Right atrium auricular region (tissue), 2 donors: ENCODE measurements at places on chromosomes 7 and 10.

DNA sequence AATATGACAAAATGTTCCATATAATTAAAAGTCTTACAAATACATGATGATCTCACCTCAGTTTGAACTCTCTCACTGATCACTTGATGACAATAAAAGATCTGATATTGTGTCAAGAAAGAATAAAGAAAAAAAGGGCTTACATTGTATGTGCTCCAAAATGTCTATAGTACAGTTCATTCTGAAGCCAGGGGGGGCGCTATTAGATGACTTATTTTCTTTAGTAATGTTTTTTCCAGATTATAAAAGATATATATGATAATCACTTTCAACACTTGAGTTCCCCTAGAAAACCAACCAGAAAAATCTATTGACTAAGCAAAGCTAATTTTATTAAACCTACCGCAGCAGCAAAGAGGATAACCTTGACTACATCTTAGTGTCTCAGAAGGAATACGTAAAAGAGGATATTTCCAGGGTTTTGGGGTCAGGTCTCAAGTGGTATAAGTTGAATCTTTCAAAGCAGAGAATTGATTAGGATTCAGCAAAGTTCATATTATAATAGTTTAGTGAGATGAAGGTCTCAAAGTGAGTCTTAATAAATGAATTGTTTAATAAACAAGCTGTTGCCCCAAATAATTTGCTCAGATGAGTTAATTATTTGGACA is 55.8 kb downstream of the PTN start:
- no peak for DNase-seq

DNA sequence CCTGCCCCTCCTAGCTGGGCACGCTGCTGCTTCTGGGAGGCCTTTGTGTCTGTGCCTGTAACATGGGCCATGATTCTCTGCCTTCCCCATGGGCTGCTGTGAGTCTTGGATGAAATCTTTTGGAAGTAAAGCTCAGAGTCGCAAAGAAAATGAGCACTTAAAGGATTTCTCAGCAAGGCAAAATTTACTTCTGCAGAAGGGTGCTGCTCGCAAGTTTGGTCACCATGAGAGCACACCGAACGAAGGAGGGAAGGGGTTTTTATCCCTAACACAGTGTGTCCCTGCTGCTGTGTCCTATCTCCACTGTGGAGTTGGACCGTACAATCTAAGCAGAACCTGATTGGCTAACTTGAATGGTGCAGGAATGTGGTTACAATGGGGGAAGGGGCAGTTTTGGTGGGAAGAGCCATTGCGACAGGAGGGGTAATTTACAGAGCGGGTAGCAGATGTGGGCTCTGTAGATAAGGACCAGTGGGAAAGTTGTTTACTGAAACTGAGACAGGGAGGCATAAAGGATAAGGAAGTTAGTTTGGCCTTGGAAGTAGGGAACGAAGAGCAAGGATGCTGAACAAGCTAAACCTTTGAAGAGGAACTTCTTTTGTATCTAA is 57.5 kb downstream of the FANK1 start:
- no peak for DNase-seq

DNA sequence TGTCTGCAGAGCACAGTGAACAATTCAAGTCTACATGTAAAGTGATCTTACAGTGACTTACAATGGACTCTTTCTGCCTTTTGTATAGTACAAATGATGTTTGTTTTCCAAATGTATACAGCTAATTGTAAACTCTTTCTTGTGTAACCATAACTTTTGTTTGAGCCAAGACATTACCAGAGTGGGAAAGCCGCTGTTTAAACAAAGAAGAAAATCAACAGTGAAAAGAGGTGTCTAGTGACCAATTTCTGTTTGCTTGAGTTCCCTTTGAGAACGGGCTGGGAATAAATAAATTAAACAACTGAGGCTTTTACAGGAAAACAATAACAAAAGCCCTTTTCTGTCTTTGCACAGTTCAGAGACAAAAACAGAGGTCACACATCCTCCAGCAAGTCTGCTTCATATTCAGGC is 1163.4 kb downstream of the CNTNAP2 start:
- no peak for DNase-seq

DNA sequence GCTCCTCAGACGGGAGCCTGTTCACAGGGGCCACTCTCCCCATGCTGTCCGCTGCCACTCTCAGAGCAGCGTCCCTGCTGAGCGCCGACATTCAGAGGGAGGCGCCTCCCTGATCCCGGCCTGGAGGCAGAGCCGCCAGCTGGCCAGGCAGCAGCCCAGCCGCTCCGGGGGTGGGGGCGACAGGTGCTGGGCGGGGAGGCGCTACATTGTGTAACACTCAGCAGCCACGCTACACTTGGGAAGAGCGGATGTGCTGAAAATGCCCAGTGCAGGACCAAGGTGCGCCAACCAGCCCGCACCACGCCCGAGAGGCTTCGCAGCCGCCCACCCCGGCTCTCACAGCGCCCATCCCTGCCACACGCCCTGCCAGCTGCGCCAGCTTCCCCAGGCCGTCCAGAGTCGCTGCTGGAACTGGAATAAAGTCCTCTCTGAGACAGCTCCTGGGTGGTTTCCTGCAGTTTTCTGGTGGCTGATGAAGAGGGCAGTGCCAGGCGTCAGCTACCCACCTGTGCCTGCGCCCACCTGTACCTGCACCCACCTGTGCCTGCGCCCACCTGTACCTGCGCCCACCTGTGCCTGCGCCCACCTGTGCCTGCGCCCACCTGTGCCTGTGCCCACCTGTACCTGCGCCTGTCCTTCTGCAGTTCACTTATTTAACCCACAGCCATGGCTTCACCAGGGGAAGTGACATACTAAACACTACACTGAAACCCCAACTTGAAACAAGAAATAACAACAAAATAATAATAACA is 25.7 kb downstream of the STK32C start:
- DNase-seq = no peak

DNA sequence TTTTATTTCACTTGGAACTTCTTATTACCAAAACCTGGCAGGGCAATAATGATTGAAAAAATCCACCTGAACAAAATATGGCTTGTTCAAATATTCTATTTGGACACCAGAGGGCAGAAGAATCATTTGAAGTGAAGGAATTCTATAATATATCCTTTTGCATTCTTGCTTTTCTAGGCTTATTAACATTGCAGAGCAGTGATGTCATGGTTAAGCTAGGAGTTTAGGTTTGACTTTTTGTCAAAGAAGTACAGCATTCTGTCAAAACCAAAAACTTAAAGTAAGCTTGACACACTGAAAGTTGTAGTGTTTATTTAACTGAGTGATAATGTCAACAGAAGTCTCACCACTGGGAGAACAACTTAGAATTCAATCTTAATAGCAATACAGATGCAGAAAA is 156.0 kb downstream of the SEMA3D start:
- DNase-seq = no peak

GRCh38 chr10:78185693-78186055 is 152.0 kb downstream of the RPS24 start:
- peak; percentile 65 for DNase-seq

DNA sequence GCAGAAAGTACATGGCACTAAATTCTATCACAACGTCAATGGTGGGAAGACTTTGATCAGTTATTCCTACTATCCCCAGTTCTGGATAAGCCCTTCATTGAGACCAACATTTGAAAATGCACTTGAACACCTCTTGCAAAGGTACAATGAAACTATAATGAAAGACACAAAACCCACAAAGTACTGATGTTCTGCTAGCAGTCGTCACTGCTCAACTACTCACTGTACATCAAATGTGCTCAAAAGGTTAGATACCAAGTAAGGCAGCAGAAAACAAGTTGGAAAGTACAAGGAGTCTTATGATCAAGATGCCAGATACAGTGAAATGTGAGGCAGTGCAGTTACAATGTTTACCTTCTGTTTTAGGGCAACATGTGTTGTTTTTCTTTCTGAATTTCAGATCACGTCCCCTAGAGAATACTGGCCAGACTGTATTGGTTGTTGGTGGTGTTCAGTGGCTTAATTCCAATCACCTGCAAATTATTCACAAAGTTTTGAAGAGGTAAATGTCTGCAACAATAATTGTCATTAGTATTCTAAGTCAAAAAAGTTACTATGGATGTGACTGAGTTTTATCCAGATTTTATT is 62.4 kb upstream of the WNT16 start:
- no peak for DNase-seq

DNA sequence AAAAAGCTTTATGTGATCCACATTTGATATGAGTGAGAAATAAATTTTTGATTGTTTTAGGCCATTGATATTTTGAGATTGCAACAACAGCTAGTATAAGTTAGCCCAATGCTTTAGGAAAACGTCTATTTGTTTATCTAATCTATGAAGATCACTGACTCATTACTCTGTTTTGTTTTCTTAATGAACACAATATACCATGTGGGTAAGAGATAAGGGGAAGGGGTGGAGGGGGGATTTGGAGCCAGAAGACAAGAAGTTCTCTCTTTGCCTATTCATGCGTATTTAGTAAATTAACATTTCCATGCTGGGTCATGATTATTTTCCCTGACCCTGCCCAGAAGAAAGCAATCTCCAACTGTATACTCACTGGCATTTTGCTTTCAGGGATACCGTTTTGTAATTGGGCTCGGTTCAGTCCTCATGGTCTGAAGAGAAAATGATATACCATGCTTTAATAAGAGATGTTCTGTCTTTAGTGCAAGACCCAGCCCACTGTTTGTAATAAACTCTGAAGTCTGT is 359.5 kb upstream of the NPSR1 start:
- DNase-seq = no peak

DNA sequence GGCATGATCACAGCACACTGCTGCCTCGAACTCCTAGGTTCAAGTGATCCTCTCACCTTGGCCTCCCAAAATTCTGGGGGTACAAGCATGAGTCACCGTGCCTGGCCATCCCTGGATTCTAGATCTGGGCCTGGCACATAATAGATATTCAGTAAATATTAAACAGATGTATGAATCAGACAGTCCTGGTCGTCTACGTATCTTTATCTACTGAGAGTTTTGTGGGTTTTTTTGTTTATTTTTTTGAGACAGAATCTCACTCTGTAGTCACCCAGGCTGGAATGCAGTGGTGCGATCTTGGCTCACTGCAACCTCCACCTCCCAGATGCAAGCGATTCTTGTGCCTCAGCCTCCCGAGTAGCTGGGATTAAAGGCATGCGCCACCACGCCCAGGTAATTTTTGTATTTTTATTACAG is 24.3 kb upstream of the ITGB1 start:
- DNase-seq = no peak

- DNase-seq = no peak
Measured at GRCh38 chr7:15580604-15581351, 19.0 kb upstream of the AGMO start.

DNA sequence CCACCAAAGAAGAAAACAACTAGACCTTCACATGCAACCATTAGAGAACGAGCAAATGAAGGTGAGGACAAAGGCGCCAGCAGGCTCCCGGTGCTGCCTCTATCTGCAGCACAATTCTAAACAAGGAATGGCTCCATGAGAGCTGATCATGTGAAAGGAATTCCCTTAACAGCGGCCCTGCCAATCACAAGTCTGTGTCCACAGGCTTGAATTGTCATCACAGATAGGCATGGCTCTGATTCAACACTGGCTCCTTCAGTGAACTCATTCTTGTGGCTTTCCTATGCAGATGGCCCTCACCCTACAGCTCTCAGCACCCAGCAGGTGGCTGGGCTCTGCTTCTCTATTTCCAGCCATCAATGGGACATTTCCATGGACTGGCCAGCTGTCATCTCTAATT is 36.2 kb downstream of the LAMB1 start:
- DNase-seq = no peak

GRCh38 chr10:75538144-75538543 is 106.7 kb downstream of the LRMDA start:
- no peak for DNase-seq

GRCh38 chr10:91805110-91805838 is 7.0 kb downstream of the TNKS2 start:
- DNase-seq = no peak

DNA sequence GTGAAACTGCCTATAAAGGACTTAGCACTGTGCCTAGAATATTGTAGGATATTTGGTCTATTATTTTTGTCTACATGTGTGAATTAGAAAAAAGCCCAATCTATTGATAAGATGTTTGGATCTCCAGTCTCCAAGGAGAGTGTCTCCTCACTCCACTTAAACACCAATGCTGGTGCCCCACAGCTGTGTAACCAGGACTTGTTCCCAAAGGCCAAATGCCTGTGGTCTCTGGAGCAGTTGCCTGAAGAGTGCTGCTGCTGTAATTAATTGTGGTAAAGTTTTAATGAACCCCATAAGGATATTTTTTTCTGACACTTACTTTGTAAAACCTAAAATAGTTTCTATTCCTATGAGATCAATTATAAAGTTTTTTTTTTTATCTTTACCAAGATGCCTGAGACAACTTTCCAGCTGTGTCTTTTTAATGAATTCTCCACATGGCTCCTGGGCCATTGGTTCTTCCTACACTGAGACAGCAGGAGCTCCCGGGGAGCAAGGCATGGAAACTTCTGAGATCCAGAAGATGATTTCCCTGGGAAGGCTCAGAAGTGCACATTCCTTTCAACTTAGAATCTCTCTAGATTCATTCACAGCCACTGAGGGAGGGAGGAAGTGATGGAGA is 11.2 kb upstream of the OR2A5 start:
- no peak for DNase-seq

DNA sequence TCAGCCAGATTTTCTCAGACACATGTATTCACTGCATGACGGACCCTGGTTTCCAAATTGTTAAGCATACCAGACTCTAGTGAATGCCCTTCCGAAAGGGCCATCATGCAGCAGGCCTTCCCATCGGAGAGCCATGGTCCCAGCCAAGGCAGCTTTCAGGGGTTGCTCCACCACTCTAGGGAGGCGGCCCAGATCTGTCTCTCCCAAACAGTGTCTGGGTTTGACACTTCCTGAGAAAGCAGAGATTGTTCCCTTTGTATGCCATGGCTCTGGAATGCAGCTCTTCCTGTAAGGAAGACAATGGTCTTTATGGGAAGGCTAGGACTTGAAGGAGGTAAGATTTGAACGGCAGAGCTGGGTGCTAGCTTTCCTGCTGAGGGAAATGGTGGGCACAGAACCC is 178.8 kb upstream of the BMPER start:
- no peak for DNase-seq

DNA sequence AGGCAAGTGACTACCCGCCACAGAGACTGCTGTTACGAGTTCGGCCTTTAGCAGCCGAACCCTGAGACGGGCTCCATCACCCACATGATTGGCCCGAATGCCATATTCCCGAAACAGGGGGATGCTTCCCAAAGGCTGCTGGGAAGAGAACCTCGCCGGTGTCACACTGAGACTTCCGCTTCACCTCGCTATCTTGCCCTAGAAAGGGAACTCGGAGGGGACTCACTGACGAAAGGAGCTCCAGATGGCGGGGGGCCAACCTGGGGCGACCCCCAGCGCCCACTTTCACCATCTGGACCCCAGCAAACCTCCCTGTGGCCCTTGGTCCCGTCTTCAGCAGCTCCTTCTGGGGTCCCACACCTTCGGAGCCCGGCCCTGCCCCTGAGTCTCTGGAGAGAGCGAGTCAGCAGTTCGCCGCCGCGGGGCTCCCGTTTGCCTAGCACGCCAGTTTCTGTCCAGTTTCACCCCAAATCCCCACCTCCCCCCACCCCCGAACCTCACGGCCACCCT is 529 bp downstream of the HPS1 start:
- DNase-seq = no peak

DNA sequence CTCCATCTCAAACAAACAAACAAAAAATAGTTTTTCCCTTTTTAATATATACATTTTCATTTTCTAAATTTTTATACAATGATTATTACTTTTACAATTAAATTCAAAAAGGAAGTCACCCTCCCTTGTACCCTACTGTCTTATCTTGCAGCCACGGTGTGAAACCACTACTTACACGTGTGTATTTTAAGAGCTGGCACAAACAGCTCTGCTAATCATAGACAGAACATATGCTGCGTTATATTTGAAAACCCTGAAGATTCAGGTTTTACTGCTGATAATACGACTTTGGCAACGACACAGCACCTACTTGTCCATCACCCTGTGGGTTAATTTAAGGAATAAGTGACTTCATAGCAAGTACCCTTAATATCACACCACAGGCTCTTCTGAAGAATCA is 991 bp downstream of the ANKRD61 start:
- no peak for DNase-seq
